ENCODE measurements at places on chromosomes 16 and 17. TPM values are rescaled to one million over a fixed set of nuclear protein-coding genes. Genes with fewer than 3 reads are reported as not detected.

- DNase-seq, result no peak
These were observed 53.2 kb downstream of the NDEL1 start for GRCh38 chr17:8488901-8489300.

DNA sequence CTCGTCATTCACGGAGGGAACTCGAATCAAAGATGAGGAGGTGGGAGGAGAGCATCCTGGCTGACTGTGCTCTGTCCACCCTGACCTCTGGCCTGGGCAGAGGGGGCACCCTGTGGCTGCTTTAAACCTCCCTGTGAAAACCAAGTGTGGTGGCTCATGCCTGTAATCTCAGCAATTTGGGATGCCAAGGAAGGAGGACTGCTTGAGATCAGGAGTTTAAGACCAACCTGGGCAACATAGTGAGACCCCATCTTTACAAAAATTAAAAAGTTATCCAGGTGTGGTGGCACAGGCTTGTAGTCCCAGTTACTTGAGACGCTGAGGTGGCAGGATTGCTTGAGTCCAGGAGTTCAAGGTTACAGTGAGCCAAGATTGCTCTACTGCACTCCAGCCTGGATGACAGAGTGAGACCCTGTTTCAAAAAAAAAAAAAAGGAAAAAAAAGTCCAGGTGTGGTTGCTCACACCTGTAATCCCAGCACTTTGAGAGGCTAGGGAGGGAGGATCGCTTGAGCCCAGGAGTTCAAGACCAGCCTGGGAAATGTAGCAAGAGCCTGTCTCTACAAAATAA lies 5.8 kb upstream of the CDK3 start:
- peak; percentile 9 for DNase-seq

- DNase-seq, result no peak
These were observed 49.8 kb upstream of the ICAM2 start for GRCh38 chr17:64070213-64070612.

- no peak for DNase-seq
These were observed 986 bp downstream of the HAPSTR1 start for GRCh38 chr16:9092282-9092977.

GRCh38 chr17:32875923-32876416 lies 954 bp downstream of the MYO1D start:
- DNase-seq, result no peak

GRCh38 chr16:69513180-69513966 lies 52.4 kb upstream of the NFAT5 start:
- DNase-seq, result no peak

DNA sequence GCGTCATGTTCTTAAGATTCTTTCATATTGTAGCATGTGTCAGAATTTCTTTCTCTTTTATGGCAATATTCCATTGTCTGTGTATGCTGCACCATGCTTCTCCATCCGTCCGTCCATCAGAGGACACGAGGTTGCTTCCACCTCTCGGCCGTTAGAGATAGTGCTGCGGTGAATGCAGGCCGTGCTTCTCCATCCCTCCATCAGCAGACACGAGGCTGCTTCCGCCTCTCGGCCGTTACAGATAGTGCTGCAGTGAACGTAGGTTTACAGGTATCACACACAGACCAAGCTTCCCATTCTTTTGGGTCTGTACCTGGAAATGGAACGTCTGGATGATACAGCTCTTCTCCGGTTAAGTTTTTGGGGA lies 113.5 kb downstream of the CMIP start:
- no peak for DNase-seq

- peak; percentile 46 for DNase-seq
These were observed at the start of gene LGALS3BP for GRCh38 chr17:78979780-78980623. LGALS3BP (minus strand) TSS chr17:78979923; CDS start chr17:78977191, 2,732 bp downstream.

DNA sequence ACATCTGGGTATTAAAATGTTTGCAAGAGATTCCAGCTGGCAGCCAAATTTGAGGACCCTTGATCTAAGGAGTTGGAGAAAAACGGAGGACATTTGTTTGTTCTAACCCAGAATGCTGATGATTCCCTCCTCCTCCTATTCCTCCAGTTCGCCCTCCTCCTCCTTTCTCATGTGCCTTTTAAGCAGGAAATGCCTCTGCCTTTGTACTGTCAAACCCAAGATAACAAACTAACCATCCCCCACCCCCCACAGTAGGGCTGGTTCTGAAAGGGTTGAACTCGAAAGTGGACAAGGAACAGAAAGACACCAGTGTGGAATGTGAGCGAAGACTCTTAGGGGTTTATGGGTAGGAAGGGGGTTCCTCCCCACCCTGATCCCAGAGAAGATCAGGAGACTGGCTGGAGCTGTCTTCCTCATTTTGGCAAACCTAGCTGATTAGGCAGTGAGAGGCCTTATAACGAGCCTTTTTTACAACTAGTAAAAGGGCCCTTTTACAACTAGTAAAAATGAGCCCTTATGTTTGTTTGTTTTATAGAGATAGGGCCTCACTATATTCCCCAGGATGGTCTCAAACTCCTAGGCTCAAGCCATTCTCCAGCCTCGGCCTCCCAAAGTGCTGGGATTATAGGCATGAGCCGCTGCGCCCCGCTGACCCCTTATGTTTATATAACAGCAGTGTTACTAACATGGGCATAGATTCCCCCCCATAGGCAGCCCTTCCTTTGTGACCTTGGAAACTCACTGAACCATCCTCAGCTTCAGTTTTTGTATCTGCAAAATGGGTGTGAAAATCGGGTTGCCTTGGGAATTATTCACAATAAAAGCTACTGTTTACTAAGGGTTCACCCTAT lies 975 bp downstream of the CHD9 start:
- no peak for DNase-seq

GRCh38 chr16:58021661-58022551 lies 3.6 kb upstream of the MMP15 start:
- no peak for DNase-seq

- no peak for DNase-seq
These were observed 7.0 kb downstream of the MBTPS1 start for GRCh38 chr16:84109598-84110335.

DNA sequence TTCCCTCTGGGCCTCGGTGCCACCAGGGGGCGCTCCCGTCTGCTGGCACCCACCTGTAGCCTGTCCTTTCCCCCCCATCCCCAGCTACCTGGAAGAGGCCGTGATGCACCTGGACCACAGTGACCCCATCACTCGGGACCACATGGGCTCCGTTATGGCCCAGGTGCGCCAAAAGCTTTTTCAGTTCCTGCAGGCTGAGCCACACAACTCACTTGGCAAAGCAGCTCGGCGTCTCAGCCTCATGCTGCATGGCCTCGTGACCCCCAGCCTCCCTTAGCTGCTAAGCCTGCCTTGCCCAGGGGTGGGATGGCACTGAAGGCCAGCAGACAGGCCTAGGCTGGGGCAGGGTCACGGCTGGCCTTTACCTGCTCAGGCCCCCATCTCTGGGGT lies 818 bp upstream of the NRN1L start:
- peak; percentile 48 for DNase-seq

DNA sequence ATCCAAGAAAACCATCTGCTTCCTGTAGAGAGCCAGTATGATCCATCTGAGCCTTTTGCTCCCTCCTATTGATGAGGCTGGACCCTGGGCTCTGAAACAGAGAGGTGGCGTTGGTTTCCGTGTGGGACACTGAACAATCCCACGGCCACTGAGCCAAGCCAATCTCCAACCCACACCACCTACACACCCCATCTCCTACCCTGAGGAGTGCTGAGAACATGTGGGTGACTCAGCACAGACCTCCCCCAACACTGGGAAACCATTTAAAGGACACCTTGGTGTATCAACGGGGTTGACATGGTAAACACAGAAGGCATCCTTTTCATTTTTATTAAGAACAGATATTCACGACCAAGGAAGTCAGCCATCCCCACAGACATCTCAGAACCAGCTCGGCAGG lies 332.1 kb downstream of the SLC39A11 start:
- DNase-seq, result no peak

DNA sequence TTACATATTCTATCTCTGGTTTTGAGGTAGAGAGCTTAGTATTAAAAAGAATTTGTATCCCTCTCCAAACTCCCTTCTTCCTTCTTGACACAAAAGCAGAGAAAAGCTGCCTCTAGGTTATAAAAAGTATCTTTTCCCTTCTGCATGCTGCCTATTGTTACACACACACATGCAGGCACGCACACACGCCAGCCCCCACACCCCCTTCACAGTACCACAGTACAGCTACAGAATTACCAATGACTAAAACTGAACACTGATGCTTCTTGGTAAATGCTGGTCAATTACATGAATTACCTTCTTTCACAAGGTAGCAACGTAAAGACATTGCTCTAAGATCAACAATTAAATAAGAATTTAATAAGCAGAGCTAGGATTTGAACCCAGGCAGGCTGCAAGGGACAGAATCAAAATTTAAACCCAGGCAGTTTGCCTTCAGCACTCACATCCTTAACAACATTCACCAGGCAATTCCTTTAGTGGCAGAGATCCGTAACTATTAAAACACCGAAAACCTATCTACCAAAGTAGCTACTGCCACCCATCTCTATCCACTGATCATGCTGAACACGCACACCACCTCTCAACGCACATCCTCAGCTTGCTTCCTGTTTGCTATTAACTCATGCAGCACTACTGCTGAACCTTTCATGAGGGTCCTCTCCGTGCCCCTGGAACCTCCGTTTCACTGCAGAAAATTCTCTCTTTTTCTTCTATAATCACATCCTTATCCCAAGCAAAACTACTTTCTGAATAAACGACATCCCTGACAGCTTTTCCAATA lies 37.8 kb downstream of the YWHAE start:
- DNase-seq, result no peak

DNA sequence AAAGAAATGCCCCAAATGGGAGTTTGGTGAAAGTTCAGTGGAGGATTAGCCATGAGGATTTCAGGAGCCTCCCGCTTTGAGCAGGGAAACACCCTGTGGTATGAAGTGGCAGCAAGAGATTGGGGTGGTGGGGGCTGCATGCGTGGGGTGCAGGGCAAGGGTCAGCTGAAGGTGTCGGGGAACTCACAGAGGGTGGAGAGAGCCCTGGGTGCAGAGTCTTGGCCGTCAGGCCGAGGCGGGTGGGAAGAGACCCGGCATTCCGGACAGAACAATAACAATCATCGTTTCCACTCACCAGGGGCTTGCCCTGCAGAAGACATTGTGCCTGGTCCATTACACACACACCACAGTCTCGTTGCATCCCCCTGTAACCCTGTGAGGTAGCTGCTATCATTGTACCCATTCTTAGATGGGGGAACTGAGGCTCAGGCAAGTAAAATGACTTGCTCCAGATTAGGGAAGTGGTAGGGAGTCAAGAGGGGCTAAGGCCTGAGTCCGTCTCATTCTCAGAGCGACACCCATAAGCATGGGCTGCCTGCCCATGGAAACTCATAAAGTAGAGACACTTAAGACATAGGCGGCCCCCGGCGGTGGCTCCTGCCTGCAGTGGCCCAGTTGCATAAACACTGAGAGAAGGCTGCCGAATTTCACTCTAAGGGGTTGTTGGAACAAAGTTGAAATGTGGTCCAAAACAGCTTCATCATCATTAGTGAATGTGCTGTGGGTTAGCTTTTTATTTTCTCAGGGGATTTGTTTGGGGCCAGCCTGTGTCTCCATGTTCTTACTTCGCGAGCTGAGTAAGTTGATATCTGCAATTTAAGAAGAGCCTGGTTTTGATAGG lies 93.3 kb downstream of the CMIP start:
- DNase-seq, result no peak

DNA sequence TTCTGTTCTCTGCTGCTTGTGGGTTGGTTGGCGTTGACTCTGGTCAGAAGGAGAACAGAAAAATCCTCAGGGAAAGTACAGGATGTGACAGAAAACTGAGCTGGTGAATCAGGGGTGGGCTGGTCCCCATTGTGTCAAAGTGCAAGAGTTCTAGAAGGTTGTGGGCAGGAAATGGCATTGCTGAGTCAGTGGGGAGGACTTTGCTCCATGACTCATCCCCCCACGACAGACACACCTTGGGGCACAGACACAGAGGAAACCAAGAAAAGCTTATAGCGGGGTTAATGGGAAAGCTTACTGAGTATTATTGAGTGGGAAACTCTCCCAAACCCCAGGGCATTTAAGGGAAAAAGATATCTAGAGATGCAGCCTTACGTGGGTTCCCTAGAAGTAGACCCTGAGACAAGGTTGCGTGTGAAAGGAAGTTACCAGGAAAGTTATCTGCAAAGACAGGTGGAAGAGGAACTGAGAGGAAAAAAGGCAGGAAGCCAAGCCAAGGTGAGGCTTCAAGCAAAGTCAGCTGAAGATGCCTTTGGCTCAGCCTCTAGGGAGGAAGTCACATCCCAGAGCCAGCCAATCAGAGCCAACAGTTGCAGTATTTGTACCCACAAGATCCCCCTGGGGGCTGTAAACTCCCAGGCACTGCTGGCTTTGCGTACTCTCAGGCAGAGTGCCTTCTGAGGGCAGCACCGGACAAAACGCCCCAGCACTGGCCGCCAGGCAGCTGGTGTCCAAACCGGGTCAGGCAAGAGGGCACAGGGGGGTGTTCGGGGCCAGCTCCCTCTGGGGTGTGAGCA lies 86.4 kb downstream of the FOXL1 start:
- no peak for DNase-seq

- DNase-seq, result no peak
These were observed 27.4 kb downstream of the STH start for GRCh38 chr17:46026166-46027047.

- no peak for DNase-seq
These were observed 47.0 kb upstream of the SREBF1 start for GRCh38 chr17:17883801-17884200.

DNA sequence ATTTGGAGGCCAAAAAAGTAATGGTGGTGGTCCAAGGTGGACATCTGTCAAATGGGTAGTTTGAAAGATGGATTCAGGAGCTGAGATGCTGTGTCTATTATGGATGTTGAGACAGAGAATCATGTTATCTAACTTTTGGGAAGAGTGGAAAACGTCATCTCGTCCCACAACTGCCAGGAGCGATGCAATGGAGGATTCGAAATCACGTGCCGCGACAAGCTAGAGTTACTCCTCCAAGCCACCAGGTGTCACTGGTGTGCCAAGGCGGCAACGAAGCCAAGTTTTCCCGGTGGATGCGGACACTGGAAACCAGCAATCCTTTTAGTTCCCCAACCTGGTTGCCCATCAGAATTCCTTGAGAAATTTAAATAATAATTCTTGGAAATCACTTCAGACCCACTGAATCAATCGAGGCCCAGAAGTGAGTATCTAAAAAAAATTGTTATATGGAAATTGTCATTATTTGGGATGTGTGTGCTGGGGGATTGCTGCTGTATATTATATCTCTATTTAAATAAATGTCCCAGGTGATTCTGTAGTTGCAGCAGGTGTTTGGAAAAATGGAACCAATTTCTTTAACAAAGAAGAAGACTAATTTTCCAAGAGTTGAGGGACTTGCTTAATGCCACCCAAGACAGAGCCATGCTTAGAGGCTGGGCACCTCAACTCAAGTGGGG lies 206.1 kb downstream of the HAPSTR1 start:
- peak; percentile 61 for DNase-seq

GRCh38 chr16:85819771-85820170 lies 20.3 kb downstream of the COX4I1 start:
- no peak for DNase-seq

- DNase-seq, result no peak
These were observed 1.4 kb downstream of the GCSH start for GRCh38 chr16:81094771-81095251.

GRCh38 chr16:58211846-58212245 lies 13.9 kb upstream of the CSNK2A2 start:
- no peak for DNase-seq

Gene BOLA2
- 15.6 TPM for total RNA-seq

Gene CDH3
- total RNA-seq, result 7.3 TPM

Gene LITAFD
- total RNA-seq, result not detected

Gene PLCG2
- total RNA-seq, result 7.0 TPM

Gene KCNH4
- 3.3 TPM for total RNA-seq

Gene HSPB9
- total RNA-seq, result 0.71 TPM

Gene LIG3
- total RNA-seq, result 31.5 TPM

Gene CES1
- not detected for total RNA-seq
